ENCODE measurements at places on chromosomes 4 and X. TPM values are rescaled to one million over a fixed set of nuclear protein-coding genes. Genes with fewer than 3 reads are reported as not detected.

Gene SPOCK3
- not detected for total RNA-seq

Gene NPY5R
- not detected for total RNA-seq

Gene PAGE3
- total RNA-seq = not detected

Gene CNGA2
- total RNA-seq = not detected

Gene GPC3
- 0.72 TPM for total RNA-seq

Gene SULT1E1
- total RNA-seq = not detected

Gene RPS6KA6
- 0.51 TPM for total RNA-seq

DNA sequence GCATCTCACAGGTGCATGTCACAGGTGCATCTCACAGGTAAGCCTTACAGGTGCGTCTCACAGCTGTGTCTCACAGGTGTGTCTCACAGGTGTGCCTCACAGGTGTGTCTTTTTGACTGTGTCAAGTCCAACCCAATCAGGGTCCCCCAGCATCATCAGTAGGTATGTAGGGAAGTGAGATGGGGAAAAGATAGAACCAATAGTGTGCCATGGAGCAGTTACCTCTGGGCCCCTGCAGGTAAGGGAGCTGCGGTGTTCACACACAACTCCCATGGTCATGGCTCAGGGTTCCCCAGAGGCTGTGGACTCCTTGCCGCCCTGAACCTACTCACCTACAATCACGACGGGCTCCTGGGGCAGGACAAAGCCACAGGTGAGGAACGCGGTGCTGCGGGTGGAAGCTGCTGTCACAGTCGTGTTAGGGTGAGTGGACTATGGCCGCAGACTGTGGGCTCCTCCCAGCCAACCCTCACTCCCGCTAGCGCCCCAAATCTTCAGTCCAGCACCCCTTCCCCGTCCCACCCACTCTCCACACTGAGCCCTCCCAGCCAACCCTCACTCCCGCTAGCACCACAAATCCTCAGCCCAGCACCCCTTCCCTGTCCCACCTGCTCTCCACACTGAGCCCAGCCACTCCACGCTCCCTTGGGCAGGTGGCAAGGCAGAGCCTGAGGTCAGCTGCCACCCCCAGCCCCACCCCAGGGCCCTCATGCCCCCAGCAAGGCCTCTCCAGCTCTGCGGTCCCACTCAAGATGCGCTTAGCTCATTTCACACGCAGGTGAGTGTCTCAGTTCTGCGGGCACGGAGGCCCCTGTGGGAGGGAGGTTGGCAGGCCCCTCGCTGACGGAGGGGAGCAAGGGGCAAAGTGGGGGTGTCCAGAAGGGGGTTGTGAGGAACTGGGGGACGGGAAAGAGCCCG lies 2.1 kb upstream of the PDE6B start:
- H3K36me3 ChIP-seq = no peaks in the 10 kb centered on the region
- no peaks in the 10 kb centered on the region for H3K27me3 ChIP-seq
- H3K4me3 ChIP-seq = no peak overlapping the region
- no peaks in the 10 kb centered on the region for H3K4me1 ChIP-seq
- no peak overlapping the region for H3K27ac ChIP-seq

DNA sequence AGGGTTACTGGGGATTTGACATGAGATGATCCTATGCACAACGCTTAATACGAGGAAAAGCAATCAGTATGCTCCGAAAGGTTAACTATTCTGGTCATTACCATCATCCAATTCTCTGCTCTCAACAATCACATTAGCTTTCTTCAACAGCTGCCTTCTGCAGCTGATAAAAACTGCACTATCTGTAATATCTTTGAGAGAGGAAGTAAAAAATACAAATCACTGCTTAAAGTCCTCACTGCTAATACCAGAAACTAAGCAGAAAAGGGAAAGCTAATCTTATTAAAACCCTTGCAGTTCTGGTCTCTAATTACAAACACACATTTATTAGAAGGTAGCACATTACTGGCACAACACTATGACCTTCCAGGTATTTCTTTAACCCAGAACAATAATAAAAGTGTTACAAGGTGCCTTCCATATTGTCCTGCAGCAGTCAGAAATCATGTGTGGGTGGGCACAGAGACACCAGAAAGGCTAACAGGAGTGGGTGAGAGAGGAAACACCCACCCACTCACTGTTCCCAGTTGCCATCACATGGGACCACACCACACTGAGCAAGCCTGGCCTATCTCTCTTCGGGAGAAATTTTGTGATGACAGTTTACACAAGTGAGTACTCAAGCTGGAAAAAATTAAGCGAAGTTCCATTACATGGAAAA lies 71.0 kb downstream of the RELL1 start:
- no peak for DNase-seq
- H3K4me3 ChIP-seq = no peak overlapping the region
- no peak overlapping the region for H3K27ac ChIP-seq
- H3K4me1 ChIP-seq = peaks cover 1% of the 10 kb centered on the region

DNA sequence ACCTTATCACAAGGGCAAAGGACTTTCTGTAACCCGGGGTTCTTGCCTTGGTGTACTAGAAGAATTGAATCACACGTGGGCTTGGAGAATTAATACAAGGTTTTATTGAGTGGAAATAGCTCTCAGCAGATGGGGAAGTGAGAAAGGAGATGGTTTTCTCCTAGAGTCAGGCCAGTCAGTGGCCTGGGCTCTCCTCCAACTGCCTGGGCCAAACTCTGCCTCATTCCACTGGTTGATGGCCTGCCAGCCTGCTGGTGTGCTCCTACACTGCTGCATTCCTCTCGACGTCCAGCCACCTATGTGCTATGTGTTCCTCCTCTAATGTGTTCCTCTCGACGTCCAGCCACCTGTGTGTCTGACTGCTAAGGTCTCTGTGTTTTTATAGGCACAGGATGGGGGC lies 35.3 kb upstream of the SPIN2A start:
- H3K27me3 ChIP-seq = no peaks in the 10 kb centered on the region
- H3K36me3 ChIP-seq = no peaks in the 10 kb centered on the region
- no peaks in the 10 kb centered on the region for H3K4me1 ChIP-seq
- no peak overlapping the region for H3K27ac ChIP-seq
- no peak overlapping the region for H3K4me3 ChIP-seq

DNA sequence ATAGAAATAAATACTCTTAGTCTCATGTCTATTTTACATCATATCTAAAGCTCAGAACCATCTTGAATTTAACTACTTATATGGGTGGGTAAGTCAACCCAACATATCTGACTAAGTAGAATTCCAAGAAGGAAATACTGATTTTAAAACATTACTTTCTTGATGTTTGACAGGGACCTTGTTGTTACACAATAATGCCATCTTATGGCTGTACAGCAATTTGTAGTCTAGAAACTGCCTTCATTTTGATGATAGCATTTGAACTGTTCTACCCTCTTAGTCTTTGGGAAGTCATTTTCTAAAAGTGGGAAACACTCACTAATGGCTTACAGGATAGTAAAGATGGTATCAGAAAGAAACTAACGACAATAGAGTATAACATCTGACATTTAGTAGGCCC lies 929.5 kb downstream of the DMD start:
- no peaks in the 10 kb centered on the region for H3K36me3 ChIP-seq
- no peaks in the 10 kb centered on the region for H3K27me3 ChIP-seq
- no peak for DNase-seq

GRCh38 chrX:151966236-151966635 lies 8.2 kb downstream of the GABRE start:
- no peak for DNase-seq
- no peaks in the 10 kb centered on the region for H3K27me3 ChIP-seq
- H3K36me3 ChIP-seq = no peaks in the 10 kb centered on the region

GRCh38 chr4:75169427-75169826 lies 236.5 kb downstream of the PARM1 start:
- no peaks in the 10 kb centered on the region for H3K27me3 ChIP-seq
- no peaks in the 10 kb centered on the region for H3K4me1 ChIP-seq
- no peaks in the 10 kb centered on the region for H3K36me3 ChIP-seq

DNA sequence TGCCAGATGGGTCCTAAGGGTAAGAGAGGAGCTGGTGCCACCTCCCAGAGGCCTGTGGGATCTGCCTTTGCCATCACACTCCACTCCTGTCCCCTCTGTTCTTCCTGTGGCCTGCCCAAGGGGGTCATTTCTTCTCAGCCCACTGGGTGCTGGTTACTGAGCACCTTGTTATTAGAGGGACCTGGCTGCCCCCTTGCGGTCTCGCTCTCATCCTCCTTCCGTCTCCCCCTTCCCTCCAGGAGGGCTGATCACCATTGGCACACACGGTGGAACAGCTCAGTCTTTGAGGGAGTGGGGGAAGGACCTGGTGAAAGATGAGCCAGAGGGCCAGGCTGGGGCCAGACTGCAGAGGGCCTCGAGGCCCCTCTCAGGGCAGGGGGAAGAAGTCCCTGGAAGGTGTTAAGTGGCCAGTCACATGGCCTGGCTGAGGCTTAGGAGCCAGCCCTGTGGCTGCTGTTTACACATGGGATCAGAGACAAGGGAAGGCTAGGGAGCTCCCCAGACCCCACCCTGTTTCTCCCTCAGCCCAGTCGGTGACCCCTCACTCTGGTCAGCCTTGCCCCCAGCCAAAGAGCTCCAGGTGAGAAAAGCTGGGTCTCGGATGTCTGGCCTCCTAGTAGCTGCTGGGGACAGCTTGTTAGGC lies 68.1 kb downstream of the MTMR1 start:
- no peaks in the 10 kb centered on the region for H3K27me3 ChIP-seq
- peaks cover 4% of the 10 kb centered on the region for H3K36me3 ChIP-seq
- no peak overlapping the region for H3K27ac ChIP-seq
- no peak for DNase-seq
- H3K4me1 ChIP-seq = no peaks in the 10 kb centered on the region

DNA sequence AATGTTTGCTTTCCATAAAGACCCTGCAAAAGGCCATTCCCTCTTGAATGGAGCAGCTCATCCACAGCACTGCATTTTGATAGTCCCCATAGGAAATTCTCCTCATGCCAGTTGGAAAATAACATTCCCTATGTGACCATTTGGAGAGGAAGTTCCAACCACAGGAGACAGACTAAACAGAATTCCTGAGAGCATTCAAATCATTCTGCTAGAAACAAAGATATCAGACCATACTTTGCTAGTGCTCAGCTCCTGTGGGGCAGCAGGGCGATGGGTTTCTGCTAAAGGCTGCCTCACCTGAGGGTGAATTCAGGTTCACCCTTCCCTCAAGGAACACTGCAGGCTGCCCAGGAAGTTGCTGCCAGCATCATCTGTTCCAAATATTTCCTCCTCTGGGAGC lies 58.8 kb downstream of the LNX1 start:
- H3K36me3 ChIP-seq = no peaks in the 10 kb centered on the region
- no peak for DNase-seq
- no peaks in the 10 kb centered on the region for H3K4me1 ChIP-seq
- H3K4me3 ChIP-seq = no peak overlapping the region

DNA sequence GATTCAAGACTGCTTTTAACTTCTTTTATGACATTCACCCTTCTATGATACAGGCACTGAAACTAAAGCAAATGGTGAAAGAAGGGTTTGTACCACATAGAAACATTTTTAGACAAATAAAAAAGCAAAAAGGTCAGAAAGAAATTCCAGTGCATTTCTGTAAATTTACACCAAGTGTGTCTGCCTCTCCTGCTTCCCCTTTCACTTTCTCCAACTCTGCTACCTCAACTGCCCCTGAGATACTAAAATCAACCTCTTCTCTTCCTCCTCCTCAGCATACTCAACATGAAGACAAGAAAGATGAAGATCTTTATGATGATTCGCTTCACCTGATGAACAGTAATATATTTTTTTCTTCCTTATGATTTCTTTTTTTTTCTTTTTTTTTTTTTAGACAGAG lies 187.9 kb downstream of the LRBA start:
- peaks cover 52% of the 10 kb centered on the region for H3K36me3 ChIP-seq
- peaks cover 10% of the 10 kb centered on the region for H3K4me1 ChIP-seq
- no peak overlapping the region for H3K27ac ChIP-seq
- peak overlapping the region; percentile 9 for H3K4me3 ChIP-seq
- H3K27me3 ChIP-seq = no peaks in the 10 kb centered on the region
- DNase-seq = no peak

- peaks cover 2% of the 10 kb centered on the region for H3K4me1 ChIP-seq
- peaks cover 7% of the 10 kb centered on the region for H3K36me3 ChIP-seq
- H3K27ac ChIP-seq = no peak overlapping the region
- no peaks in the 10 kb centered on the region for H3K27me3 ChIP-seq
- DNase-seq = no peak
- no peak overlapping the region for H3K4me3 ChIP-seq
These were observed 233.9 kb upstream of the MAB21L2 start for GRCh38 chr4:150348079-150348478.

DNA sequence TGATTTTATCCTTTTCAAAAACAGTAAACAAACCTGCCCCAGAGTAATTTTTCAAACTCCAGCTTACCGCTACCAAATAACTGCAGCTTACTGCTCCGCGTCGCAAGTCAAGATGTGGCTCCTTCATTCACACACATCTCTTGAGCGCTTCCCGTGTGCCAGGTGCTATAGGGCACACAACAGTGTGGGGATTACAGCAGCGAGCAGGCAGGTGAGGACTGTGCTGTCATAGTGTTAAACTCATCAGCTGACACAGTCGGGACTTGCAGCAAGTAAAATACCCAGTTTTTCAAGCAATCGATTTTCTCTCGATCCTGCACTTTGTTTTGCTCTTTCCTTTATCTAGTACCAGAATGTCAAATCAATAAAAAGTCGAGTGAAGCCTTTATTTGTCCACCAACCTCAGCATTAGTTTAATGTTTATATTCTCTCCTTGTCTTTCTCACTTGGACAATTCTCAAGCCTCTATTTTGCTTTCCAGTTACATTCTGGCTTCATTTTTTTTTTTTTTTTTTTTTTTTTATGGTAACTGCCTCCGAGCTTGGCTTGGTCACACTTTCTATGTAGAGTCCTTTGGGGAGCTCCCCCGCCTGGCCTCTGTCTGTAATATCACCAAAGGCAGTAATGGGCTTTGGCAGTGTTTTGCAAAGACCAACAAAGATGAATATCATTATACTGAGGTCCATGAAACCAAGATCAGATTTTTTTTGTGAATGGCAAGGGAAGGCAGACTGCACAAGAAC lies 8.3 kb upstream of the ASB5 start:
- H3K36me3 ChIP-seq = no peaks in the 10 kb centered on the region
- no peak for DNase-seq
- no peak overlapping the region for H3K4me3 ChIP-seq
- peaks cover 9% of the 10 kb centered on the region for H3K27me3 ChIP-seq
- H3K27ac ChIP-seq = no peak overlapping the region

- peaks cover 5% of the 10 kb centered on the region for H3K36me3 ChIP-seq
- H3K4me3 ChIP-seq = no peak overlapping the region
- no peak overlapping the region for H3K27ac ChIP-seq
- H3K27me3 ChIP-seq = peaks cover 4% of the 10 kb centered on the region
These were observed 31.0 kb downstream of the CC2D2A start for GRCh38 chr4:15500701-15501100.

DNA sequence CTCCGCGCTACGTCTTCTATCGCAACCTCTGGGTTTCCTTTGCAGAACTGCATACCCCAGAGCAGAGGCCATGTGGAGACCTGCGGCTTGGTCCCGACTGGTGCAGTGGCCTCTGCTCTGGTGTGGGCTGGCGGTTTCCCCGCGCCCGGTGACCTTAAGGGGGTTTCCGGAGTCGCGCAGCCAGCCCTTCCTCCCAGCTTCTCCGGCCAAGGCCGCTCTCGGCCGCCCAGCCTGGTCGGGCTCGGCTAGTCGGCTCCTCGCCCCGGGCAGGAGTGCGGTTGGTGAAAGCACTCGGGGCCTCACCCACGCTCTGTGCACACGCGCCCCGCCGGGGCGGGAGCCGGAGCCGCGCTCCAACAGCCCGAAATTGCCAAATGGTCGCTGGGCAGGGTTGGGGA lies 84.9 kb downstream of the BCOR start:
- peak overlapping the region; percentile 67 for H3K27ac ChIP-seq
- peak overlapping the region; percentile 75 for H3K4me3 ChIP-seq
- peaks cover 15% of the 10 kb centered on the region for H3K27me3 ChIP-seq
- peak; percentile 56 for DNase-seq
- no peaks in the 10 kb centered on the region for H3K36me3 ChIP-seq

All from activated naive CD8-positive, alpha-beta T cell treated with anti-CD3 and anti-CD28 coated beads, Interleukin-2, amount 10 ng/mL, durations not matched to agents 7 days and 5 days (primary cell).